ENCODE measurements at places on chromosomes 6 and 20.

DNA sequence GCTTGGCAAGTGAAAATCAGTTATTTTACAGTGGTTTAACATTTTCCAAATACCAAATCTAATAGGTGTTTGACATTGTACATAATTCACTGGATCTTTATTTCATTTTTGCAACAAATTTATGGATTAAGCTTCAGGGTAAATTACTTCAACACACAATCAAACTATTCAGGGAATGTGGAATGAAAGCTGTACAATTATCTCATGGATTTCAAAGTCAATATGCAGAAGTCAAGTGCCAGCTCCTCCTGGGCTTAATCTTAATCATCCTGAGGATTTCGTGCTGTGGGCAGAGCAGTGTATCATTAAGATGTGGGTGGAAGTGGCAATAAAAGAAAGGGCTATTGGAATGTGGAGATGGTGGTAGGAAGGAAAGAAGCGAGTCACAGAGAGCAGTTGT, 548.8 kb downstream of the COL12A1 start:
- DNase-seq = no peak

- DNase-seq = no peak
Observed at GRCh38 chr6:161434350-161434749, 160.5 kb upstream of the AGPAT4 start.

DNA sequence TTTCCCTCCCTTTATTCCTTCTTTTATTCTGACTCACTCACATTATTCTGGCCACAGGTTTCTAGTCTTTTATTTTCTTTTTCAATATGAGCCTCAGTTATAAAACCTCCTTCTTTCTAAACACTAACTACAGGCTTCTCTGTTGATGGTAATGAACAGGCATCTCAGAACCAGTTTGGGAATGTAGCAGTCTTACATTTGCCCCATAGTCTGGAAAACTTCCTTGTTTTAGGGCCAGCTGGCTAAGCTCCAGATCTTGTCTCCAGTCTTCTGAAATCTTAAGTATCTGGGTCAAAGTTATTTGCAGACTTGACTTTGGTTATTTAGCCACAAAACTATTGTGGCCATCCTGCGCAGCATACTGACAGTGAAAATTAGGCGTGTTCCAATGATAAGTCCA, 97.0 kb upstream of the MAN1A1 start:
- DNase-seq = no peak

DNA sequence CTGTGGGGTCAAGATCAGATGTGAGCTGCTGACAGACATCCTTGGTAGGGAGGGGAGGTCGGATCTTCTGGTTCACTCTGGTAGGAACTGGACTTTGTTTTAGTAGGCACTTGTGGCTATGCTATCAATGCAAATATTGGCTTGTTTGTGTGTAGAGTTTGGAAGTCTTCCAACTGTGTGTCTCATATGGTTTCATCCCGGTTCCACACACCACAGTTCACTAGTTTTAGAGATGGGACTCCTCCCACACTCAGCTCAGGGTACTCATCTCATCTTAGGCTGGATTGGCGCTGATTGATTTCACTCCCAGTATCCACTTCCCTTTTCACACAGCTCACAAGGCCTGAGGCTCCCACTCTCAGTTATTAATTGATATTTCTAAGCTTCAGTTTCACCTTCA, 161.3 kb downstream of the THBS2 start:
- DNase-seq = no peak

- no peak for DNase-seq
Observed at GRCh38 chr20:61567204-61567603, 315.1 kb downstream of the CDH4 start.
